ENCODE measurements at places on chromosomes 5 and 9.

- DNase-seq: no peak
These were observed 13.2 kb upstream of the PRR16 start for GRCh38 chr5:120450910-120451309.

- no peak for DNase-seq
These were observed 23.8 kb upstream of the SLC46A2 start for GRCh38 chr9:112914524-112914923.

GRCh38 chr5:98570010-98570409 is 203.5 kb upstream of the RGMB start:
- peak; percentile 3 for DNase-seq

GRCh38 chr5:16666883-16667398 is 50.1 kb upstream of the RETREG1 start:
- no peak for DNase-seq

- DNase-seq: no peak
These were observed 247.1 kb upstream of the ANKRD55 start for GRCh38 chr5:56480078-56480704.

GRCh38 chr9:127112735-127113161 is 9.7 kb downstream of the ANGPTL2 start:
- peak; percentile 26 for DNase-seq

GRCh38 chr5:147732291-147732883 is 50.1 kb downstream of the JAKMIP2 start:
- DNase-seq: no peak

DNA sequence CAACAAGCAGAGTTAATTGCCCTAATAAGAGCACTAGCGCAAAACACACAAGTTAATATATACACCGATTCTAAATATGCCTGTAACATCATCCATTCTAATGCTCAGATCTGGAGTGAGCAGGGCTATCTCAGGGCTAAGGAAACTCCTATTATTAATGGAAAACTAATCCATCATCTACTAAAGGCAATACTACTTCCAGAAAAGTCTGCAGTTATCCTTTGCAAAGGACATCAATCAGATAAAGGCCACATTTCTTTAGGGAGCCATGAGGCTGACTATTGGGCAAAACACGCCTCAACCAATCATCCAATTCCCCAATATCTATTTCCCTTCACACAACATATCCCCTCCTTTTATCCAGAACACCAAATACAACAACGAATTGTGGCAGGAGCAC is 1032.3 kb upstream of the NUDT12 start:
- DNase-seq: no peak
